ENCODE measurements at places on chromosomes 3 and 15. TPM values are rescaled to one million over a fixed set of nuclear protein-coding genes. Genes with fewer than 3 reads are reported as not detected.

DNA sequence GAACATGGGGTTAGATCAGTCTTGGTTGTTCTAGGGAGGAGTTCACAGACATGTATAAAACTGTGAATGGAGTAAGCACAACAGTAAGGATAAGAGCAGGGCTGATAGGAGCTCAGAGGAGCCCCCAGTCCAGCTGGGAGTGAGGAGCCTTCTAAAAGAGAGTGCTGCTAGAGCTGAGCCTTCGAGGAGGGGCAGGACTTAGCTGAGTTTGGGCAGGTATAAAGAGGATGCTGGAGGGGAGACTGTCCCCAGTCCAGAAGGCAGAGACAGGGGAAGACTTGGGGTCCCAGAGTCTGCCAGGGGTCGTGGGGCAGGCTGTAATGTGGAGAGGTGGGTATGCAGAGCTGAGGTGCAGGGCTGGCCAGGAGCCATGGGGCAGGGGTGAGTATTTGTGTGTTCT lies 12.1 kb downstream of the CAND2 start:
- peaks cover 4% of the 10 kb centered on the region for H3K4me1 ChIP-seq
- no peak overlapping the region for H3K27ac ChIP-seq

- H3K4me3 ChIP-seq: no peak overlapping the region
- no peaks in the 10 kb centered on the region for H3K4me1 ChIP-seq
- H3K36me3 ChIP-seq: no peaks in the 10 kb centered on the region
These were observed 93.2 kb downstream of the CACNA2D3 start for GRCh38 chr3:54215521-54215920.

Gene ST8SIA2
- total RNA-seq: not detected

Gene APEH
- total RNA-seq: 88.5 TPM

Gene RBMS3
- 85.9 TPM for total RNA-seq

GRCh38 chr15:62087671-62088352 lies 21.0 kb downstream of the C2CD4A start:
- H3K36me3 ChIP-seq: no peaks in the 10 kb centered on the region
- H3K27ac ChIP-seq: no peak overlapping the region
- no peaks in the 10 kb centered on the region for H3K27me3 ChIP-seq
- no peak overlapping the region for H3K4me3 ChIP-seq
- no peak for DNase-seq
- no peaks in the 10 kb centered on the region for H3K4me1 ChIP-seq

GRCh38 chr15:29873947-29874411 lies 51.7 kb upstream of the TJP1 start:
- H3K27ac ChIP-seq: no peak overlapping the region
- no peaks in the 10 kb centered on the region for H3K36me3 ChIP-seq
- H3K27me3 ChIP-seq: no peaks in the 10 kb centered on the region
- no peak for DNase-seq
- H3K4me3 ChIP-seq: no peak overlapping the region
- H3K4me1 ChIP-seq: no peaks in the 10 kb centered on the region

- no peak overlapping the region for H3K27ac ChIP-seq
- H3K4me3 ChIP-seq: no peak overlapping the region
- no peaks in the 10 kb centered on the region for H3K4me1 ChIP-seq
- DNase-seq: peak; percentile 29
- H3K27me3 ChIP-seq: no peaks in the 10 kb centered on the region
These were observed 69.7 kb downstream of the SCN5A start for GRCh38 chr3:38579551-38580449.

DNA sequence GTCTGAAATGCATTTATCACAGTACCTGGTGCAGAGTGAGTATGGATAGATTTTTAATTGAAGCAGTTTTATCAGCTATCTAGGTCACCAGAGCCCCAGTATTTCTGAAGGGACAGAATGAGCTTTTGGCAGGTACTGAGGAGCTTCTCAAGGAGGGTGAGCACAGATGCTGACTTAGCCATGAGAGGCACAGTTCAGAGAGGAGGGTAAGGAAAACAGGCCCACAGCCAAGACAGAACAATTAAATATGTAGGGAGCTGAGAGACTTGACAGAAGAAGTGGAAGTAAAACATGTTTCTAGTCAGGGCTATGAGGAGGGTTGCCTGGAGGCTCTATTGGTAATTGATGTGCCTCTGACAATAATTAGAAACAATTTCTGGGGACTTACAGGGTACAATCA lies 20.1 kb downstream of the ZNF80 start:
- no peak overlapping the region for H3K4me3 ChIP-seq
- no peak for DNase-seq
- peaks cover 11% of the 10 kb centered on the region for H3K4me1 ChIP-seq
- no peaks in the 10 kb centered on the region for H3K36me3 ChIP-seq
- peaks cover 4% of the 10 kb centered on the region for H3K27me3 ChIP-seq

Gene REC114
- not detected for total RNA-seq

Gene CCR9
- total RNA-seq: not detected

DNA sequence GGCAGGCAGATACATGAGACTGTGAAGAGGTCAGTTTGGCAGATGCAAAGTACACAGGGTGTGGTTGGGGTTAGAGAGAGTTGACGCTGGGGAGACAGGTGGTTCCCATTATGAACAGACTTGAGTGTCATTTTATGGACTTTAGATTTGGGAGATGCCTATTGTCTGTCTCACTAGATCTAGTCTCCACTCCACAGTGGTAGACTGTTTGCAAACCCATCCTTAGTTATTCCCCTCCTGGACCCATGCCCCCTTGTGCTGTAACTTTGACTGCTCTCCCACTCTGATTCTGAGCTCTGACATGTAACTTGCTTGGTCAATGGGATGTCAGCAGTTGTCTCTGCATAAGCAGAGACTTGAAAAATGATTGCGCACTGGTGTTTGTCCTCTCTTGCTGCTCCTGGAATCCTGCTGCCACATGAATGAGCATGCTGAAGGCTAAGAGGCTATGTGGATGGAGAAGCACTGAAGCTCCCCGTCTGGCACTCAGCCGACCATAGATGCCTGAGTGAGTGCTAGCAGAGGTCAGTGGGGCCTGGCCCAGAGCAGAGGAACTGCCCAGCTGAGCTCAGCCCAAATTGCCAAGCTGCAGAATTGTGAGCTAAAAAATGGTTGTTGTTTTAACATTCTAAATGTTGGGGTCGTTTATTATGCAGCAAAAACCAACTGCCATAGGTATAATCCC lies 88.2 kb downstream of the FAM43A start:
- no peak overlapping the region for H3K27ac ChIP-seq
- no peak overlapping the region for H3K4me3 ChIP-seq
- peaks cover 18% of the 10 kb centered on the region for H3K4me1 ChIP-seq
- no peaks in the 10 kb centered on the region for H3K36me3 ChIP-seq
- H3K27me3 ChIP-seq: no peaks in the 10 kb centered on the region

GRCh38 chr15:40844696-40845030 lies 815 bp downstream of the SPINT1 start:
- peaks cover 31% of the 10 kb centered on the region for H3K4me1 ChIP-seq
- H3K4me3 ChIP-seq: peak overlapping the region; percentile 70
- DNase-seq: peak; percentile 79
- peaks cover 6% of the 10 kb centered on the region for H3K27me3 ChIP-seq
- no peaks in the 10 kb centered on the region for H3K36me3 ChIP-seq
- peak overlapping the region; percentile 83 for H3K27ac ChIP-seq

DNA sequence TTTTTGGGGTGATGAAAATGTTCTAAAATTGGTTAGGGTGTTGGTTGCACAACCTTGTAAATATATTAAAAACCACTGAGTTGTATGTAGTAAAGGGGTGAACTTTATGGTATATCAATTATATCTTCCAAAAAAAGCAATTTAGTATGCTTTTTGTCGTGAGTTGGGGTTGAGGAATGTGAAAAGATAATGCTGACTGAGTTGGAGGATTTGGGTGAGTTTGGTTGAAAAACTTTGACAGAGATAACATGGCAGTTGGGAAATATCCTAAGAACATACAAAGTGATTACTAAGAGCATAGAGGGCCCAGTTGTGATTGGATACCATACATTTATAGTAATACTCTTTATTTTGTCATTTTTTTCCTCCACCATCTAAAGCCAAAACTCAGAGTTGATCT lies 33.6 kb downstream of the HMG20A start:
- no peaks in the 10 kb centered on the region for H3K27me3 ChIP-seq
- no peak overlapping the region for H3K4me3 ChIP-seq
- H3K36me3 ChIP-seq: peaks cover 8% of the 10 kb centered on the region
- no peak for DNase-seq

DNA sequence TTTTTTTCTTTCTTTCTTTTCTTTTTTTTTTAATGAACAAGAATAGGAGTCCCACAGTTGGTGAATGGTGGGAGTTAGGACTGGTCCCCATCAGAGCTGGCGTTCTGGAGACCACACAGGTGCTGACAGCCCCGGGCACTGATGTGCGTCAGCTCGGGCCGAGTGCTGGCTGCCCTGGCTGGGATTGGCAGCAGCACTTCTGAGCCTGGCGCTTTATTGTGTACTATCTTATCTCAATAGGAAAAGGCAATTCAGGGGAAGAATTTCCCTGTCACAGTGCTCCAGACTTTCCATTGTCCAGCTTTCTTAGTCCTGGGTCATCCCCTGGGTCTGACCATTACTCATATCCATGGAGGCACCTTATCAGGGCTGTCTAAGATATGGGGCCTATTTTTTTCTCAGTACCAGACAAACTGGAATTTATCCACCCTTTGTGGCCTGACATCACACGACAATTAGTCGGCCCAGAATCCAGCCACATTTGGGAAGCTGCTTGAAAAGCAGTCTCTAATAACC lies 54.1 kb downstream of the TMEM44 start:
- H3K4me1 ChIP-seq: peaks cover 7% of the 10 kb centered on the region
- no peaks in the 10 kb centered on the region for H3K36me3 ChIP-seq
- H3K27me3 ChIP-seq: no peaks in the 10 kb centered on the region
- H3K27ac ChIP-seq: no peak overlapping the region
- DNase-seq: no peak
- no peak overlapping the region for H3K4me3 ChIP-seq

- no peaks in the 10 kb centered on the region for H3K27me3 ChIP-seq
- no peak for DNase-seq
- no peak overlapping the region for H3K27ac ChIP-seq
- no peak overlapping the region for H3K4me3 ChIP-seq
These were observed 203.6 kb downstream of the ROBO1 start for GRCh38 chr3:79564192-79564591.

DNA sequence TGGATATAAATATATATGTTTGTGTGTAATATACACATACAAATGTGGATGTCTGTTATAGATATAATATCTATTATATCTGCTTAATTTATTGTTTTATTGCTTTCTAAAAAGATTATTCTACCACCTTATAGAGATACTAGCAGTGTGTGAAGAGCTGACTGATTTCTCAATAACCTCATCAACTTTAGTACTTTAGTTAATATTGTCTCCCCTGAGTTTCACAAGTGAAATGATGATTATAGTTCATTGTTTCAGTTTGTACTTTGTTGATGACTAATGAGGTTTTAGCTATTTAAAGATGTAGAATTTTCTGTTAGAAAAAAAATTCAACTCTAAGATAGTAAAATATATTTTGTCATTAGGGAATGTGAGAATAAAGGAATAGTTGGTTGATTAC lies 11.4 kb downstream of the RSRC1 start:
- H3K36me3 ChIP-seq: peaks cover 26% of the 10 kb centered on the region
- no peak overlapping the region for H3K27ac ChIP-seq
- no peak overlapping the region for H3K4me3 ChIP-seq
- H3K27me3 ChIP-seq: no peaks in the 10 kb centered on the region
- no peaks in the 10 kb centered on the region for H3K4me1 ChIP-seq

Gene FOXB1
- not detected for total RNA-seq

Gene SLC28A2
- total RNA-seq: 0.35 TPM

Gene CKMT1A
- total RNA-seq: 1.9 TPM

DNA sequence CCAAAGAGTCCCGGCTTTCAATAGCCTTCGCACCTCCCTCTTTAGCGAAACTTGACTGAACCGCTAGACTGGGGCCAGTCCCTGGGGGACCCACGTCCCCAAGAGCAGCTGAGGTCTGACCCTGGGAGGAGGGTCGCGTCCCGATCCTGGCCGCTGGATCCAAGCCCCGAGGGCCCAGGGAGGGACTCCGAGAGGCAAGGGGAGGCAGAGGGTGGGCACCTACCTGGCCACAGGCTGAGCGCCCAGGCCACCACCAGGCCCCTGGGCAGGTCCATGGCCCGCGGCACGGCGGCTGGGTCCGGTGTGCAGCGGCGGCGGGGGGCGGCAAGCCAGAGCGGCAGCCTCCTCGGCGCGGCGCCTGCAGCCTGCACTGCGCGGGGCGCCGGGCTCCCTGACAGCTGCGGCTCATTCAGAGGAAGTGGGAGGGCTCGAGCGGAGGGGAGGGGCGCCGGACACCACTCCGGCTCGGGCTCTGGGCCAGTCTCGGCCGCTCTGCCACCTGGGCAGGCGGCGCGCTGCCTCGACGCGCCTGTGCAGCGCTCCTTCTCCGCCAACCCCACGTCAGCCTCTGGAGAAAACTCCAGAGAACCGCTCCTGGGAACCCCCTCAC lies at the start of gene ITGA11:
ITGA11 (minus strand) TSS at position 372 of the 610 bp plus-strand sequence; CDS start at position 275, 97 bp downstream.
- peak within 1 kb of the TSS; percentile 45 for H3K4me3 ChIP-seq
- H3K4me1 ChIP-seq: peaks cover 11% of the 10 kb centered on the region
- DNase-seq: peak; percentile 80
- peaks cover 41% of the 10 kb centered on the region for H3K27me3 ChIP-seq
- peak within 1 kb of the TSS; percentile 7 for H3K27ac ChIP-seq

DNA sequence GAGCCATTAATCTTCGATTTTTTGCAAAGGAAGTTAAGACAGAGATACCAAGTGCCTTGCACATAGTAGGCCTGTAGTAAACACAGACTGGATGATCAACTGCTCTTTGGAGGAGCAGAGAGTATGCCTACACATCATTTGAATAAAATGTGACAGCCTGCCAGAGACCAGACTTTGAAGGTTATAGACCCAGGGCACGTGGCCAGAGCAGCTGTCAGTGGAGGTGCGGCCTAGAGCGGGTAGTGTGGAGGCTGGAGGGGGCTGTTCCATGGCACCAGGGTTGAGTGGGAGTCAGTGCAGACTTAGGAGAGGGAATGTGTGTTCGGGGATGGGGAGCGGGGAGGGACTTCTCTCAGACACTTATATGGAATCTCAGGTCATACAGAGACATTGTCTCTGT lies 80.8 kb downstream of the SMAD3 start:
- no peak for DNase-seq
- H3K36me3 ChIP-seq: no peaks in the 10 kb centered on the region
- peak overlapping the region; percentile 56 for H3K27ac ChIP-seq
- no peaks in the 10 kb centered on the region for H3K27me3 ChIP-seq
- H3K4me1 ChIP-seq: peaks cover 85% of the 10 kb centered on the region
- H3K4me3 ChIP-seq: no peak overlapping the region

DNA sequence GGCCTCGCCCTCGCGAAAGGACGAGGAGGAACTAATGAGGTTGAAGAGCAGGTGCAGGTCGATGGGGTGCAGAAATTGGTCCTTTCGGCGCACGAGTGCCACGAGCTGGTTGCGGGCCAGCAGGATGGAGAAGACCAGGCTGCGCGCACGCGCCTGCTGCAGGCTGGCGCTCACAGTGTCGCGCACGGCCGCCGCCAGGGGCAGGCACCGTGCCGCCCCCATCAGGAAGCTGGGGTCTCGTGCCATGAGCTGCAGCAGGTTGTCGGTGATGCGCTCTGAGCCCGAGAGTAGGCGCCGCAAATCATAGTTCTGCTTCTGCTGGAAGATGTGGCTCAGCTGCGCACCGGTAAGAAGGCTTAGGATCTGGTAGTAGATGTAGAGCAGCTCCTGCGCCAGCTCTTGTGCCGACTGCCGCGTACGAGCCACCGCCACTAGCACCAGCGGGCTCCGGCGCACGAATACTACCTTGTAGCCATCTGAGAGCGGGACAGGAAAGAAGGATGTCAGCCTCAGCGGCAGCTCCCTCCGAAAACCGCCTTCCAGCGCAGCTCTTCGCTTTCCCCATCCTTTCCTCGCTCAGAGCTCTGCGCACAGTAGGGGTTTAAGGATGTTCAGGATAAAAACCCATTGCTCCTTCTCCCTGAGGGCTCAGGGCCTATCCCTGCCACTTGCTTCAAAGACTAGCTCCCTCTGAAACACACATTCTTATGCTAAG lies 6.9 kb upstream of the MST1R start:
- no peaks in the 10 kb centered on the region for H3K27me3 ChIP-seq
- H3K27ac ChIP-seq: no peak overlapping the region
- H3K36me3 ChIP-seq: peaks cover 35% of the 10 kb centered on the region

GRCh38 chr3:50166620-50167019 lies 11.5 kb downstream of the SEMA3F start:
- H3K36me3 ChIP-seq: no peaks in the 10 kb centered on the region
- no peaks in the 10 kb centered on the region for H3K27me3 ChIP-seq
- peak overlapping the region; percentile 76 for H3K27ac ChIP-seq
- DNase-seq: no peak
